Fibroblast of skin of right biceps (primary cell): ENCODE measurements at places on chromosomes 5 and 9.
A peak's percentile ranks its signal among the peaks of the same experiment; 100 is the strongest.

- DNase-seq = no peak
Observed at GRCh38 chr5:79048437-79048836, 21.0 kb downstream of the DMGDH start.

DNA sequence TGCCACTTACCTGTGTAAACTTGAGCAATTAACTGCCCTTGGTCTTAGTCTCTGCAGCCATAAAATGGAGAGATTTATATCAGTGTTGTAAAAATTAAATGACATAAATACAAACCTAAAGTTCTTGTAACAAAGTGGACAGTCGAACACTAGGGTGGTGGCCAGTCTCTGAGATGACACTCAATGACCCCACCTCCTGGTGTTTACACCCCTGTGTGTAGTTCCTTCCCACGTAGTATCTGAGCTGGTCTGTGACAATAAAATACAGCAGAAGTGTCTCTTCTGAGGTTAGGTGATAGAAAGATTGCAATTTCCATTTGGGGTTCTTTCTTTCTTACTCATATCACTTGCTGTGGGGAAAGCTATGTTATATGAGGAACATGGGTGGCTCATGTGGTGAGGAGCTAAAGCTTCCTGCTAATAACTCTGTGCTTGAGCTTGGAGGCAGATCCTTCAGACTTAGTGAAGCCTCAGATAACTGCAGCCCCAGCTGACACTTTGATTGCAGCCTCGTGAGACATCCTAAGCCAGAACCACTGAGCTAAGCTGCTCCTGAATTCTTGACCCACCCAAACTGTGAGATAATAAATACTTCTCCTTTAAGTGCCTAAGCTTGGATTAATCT lies 173.4 kb upstream of the CHD1 start:
- DNase-seq = no peak

DNA sequence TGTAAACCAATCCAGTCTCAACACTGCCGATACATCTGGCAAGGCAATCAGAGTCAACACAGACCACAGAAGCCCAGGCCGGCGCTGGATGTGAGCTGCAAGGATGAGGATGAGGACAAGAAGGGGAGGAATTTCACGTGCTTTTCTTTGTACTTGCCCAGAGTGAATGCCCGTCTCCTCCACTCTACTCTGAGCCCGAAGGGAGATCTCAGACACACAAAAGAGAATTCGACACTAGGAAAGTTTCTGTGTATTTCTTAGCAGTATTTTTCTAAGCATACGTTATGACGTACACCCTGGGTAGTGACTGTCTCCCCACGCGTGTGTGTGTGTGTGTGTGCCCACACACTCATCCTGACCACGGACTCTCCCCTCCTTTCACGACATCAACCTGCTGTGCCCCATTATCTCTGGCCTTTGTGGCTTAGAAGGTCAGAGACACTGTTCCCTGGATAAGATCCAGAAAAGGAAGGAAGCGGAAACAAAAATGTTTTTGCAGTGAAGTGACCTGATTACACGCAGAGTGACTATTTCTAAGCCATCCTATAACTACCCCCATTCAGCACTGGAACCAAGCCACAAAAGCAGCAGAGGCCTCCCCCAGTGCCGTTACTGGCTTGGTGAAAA lies 227.3 kb upstream of the DAPK1 start:
- peak; percentile 88 for DNase-seq

DNA sequence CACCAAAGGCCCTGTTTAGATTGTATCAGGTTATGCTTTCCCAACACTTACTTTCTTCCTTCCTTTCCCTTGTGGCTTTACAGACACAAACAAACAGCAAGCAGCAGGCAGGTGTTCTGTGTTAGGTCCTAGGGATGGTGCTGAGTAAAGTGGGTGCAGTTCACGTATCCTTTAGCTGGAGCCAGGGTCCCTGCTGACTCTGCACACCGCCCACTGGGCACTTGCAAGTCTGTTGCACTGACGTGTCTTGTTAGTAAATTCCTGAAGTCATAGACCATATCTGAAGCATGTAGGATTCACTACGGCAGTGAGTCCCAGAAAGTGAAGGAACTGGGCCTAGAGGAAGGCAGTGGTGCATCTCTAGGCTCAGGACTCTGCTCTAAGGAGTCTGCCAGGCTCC lies 96.5 kb downstream of the DAPK1 start:
- DNase-seq = peak; percentile 46

DNA sequence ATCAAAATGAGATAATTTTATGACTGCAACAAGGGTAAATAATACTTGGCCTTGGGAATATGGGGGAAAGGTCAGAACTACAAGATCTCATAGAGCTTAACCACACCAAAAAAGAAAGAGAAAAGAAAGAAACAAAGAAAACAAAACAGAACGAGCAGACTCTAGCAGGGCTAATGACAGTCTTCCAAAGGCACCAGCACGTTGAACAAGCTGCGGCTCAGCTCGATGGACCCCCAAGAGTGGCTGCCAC lies 689 bp downstream of the AK3 start:
- DNase-seq = no peak

DNA sequence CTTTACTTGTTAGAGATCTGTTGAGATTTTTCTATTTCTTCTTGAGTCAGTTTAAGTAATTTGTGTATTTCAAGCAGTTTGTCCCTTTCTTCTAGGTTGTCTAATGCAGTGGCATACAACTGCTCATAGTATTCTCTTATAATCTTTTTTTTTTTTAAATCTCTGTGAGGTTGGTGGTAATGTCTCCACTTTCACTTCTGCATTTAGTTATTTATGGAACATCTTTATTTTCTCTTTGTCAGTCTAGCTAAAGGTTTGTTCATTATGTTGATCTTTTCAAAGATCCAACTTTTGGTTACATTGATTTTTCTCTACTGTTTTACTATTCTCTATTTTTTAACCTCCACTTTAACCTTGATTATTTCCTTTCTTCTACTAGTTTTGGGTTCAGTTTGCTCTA lies 13.8 kb downstream of the FOXE1 start:
- no peak for DNase-seq
